Ammon's horn (tissue), 1 donor: ENCODE measurements at places on chromosomes 2 and 18.

- DNase-seq: no peak
Observed at GRCh38 chr18:23181547-23181946, 46.3 kb downstream of the CABLES1 start.

DNA sequence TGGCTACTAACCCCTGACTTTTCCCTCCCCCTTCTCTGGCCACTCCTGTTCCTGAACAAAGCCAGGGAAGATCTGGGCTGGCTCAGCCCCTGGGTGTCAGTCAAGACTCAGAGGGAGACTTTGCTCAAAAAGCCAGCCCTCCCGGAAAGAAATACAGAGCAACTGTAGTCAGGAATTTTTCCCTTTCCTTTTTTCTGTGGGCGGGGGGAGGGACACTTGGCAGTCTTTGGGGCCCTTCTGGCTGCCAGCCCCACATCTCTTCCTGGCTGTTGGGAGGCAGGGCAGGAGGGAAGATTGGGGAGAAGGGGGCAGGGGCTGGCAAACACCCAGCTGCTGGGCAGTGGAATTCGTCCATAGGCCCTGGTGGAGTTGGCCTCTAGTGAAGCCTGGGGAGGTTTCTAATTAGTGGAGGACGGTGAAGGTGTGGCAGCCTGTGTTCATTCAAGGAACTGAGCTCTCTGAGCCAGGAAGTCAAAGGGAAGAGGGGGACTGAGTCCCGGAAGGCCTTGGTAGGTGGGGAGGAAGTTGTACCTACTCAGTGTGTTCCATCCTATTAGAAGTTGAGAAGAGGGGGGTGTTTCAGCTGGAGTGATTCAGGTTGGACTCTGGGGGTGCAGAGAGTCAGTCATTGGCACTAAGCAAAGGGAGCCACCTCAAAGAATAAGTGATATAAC lies 10.9 kb downstream of the IGFBP2 start:
- no peak for DNase-seq

- no peak for DNase-seq
Observed at GRCh38 chr18:22193466-22193865, 24.1 kb downstream of the GATA6 start.

DNA sequence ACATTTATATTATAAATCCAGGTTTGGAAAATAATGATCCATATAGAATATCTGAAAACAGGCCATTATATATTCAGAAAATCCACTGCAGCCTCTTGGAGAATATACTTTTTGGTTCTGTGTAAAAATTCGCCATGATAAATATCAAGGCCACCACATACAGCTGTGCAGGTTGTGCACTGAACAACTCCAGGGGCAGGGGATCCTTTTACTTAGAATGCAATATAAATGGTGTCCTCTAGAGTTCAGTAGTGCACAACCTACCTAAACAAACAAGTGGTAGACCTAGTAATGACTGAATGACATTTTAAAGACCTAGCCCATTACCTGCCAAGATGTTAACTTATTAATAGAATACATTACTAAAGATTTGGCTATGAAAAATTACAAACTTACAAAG lies 22.4 kb downstream of the MOGAT1 start:
- DNase-seq: no peak

DNA sequence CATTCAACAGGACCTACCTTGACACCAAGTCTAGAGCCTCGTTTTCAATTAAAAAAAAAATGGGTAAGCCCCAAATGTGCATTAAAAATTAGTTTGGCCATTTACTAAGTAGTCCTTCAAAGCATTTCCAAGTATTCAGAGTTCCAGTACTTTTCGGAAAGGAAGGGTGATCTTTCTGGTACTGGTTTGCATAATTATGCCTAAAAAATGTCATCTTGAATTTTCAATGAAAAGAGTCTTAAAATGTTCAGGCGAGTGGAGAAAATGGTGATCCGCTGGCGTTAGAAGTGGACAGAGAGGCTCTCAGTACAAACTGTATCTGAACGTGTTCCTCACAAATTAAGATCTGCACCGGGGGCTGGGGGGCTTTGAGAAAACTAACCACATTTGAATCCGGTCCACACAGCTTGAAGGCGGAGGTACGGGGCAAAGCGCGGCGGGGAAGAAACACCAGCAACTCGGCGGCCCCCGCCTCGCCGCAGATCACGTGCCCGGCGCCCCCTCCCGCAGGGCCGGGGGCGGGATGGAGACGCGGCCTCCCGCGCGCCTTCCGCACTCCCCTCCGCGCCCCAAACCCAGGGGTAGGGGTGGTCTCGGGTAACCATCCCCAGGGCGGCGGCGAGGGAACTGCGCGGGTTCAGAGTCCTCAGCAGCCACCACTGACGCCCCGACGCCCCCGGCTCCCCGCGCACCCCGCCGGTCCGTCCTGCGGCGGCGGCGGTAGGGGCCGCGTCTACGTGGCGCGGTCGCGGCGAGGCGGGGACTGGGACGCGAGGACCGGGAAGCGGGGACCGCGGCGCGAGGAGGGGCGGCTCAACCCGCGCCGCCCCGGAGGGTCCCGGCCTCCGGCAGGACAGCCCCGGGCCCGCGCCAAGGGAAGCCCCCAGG lies 564 bp downstream of the LPIN2 start:
- DNase-seq: peak; percentile 66

- peak; percentile 11 for DNase-seq
Observed at GRCh38 chr2:46699934-46700256, 215.7 kb downstream of the MCFD2 start.

- DNase-seq: no peak
Observed at GRCh38 chr2:118633371-118634018, 214.0 kb downstream of the EN1 start.

- DNase-seq: no peak
Observed at GRCh38 chr18:79569720-79570119, 109.9 kb upstream of the CTDP1 start.

DNA sequence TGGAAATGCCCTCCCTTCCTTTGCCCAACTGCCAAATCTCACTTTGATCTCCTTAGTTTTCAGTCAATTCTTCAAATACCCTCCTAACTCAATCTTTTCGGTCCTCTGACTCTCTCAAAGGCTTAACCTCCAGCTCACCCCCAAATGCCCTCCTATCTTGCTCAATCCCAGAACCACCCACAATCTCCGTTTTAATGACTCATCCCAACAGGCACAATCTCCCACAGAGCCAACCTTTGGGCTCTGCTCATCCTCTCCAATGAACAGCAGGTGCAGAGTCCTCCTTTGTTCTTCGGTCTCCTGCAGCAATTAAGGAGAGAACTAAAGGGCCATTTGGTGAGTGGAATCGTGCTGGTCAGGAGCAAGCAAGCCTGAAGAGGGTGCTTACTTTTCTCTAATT lies 366.1 kb upstream of the CRIM1 start:
- peak; percentile 21 for DNase-seq
